Activated CD8-positive, alpha-beta T cell treated with anti-CD3 and anti-CD28 coated beads, Interleukin-2, amount 10 ng/mL, durations not matched to agents 7 days and 5 days (primary cell): ENCODE measurements at places on chromosomes 16 and 17. TPM values are rescaled to one million over a fixed set of nuclear protein-coding genes. Genes with fewer than 3 reads are reported as not detected.

RPL38 gene
- total RNA-seq = 1,020 TPM

DNA sequence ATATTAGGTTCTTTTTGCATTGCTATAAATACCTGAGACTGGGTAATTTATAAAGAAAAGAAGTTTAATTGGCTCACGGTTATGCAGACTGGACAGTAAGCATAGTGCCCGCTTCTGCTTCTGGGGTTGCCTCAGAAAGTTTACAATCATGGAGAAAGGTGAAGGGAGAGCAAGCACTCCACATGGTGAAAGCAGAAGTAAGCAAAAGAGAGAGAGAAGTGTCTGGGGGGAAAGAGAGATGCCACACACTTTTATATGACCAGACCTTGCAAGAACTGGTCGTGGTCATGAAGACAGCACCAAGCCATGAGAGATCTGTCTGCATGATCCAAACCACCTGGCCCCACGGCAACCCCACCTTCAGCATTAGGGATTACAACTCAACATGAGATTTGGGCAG, 45.4 kb downstream of the KCNJ16 start:
- H3K27me3 ChIP-seq = no peaks in the 10 kb centered on the region
- no peaks in the 10 kb centered on the region for H3K4me1 ChIP-seq
- H3K36me3 ChIP-seq = no peaks in the 10 kb centered on the region

DNA sequence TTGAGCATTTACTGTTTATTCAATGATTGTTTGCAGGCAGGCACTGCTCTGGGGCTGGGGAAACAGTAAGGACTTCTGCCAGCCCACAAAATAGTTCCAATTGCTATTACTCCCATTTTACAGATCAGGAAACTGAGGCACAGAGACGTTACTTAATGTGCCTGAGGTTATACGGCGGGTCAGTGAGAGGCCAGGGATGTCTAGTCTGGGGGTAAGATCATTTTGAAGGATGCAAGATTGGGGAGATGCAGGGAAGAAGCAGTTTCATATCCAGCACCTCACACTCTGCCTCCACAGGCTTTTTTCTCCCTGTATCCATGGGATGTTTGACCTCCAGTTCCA, 46.5 kb downstream of the ABAT start:
- H3K4me1 ChIP-seq = no peaks in the 10 kb centered on the region
- DNase-seq = no peak
- H3K27ac ChIP-seq = no peak overlapping the region
- H3K27me3 ChIP-seq = no peaks in the 10 kb centered on the region
- H3K4me3 ChIP-seq = no peak overlapping the region
- no peaks in the 10 kb centered on the region for H3K36me3 ChIP-seq

FMNL1 gene
- total RNA-seq = 395 TPM

GFAP gene
- not detected for total RNA-seq

- peak overlapping the region; percentile 98 for H3K27ac ChIP-seq
- peak overlapping the region; percentile 91 for H3K4me3 ChIP-seq
- H3K4me1 ChIP-seq = peaks cover 31% of the 10 kb centered on the region
- DNase-seq = peak; percentile 85
- H3K27me3 ChIP-seq = peaks cover 3% of the 10 kb centered on the region
Observed at GRCh38 chr17:45584092-45585036, 93.8 kb upstream of the PLEKHM1 start.

GRCh38 chr17:74307984-74308773, 17.8 kb upstream of the KIF19 start:
- no peak for DNase-seq
- peaks cover 4% of the 10 kb centered on the region for H3K27me3 ChIP-seq
- no peak overlapping the region for H3K4me3 ChIP-seq
- no peaks in the 10 kb centered on the region for H3K36me3 ChIP-seq

- no peak for DNase-seq
- H3K36me3 ChIP-seq = peaks cover 28% of the 10 kb centered on the region
- H3K4me1 ChIP-seq = peaks cover 15% of the 10 kb centered on the region
Observed at GRCh38 chr16:67961551-67961957, 6.9 kb downstream of the SLC12A4 start.

GPR179 gene
- not detected for total RNA-seq

- peaks cover 11% of the 10 kb centered on the region for H3K4me1 ChIP-seq
- peak; percentile 30 for DNase-seq
- no peak overlapping the region for H3K27ac ChIP-seq
- no peaks in the 10 kb centered on the region for H3K27me3 ChIP-seq
- H3K4me3 ChIP-seq = no peak overlapping the region
- no peaks in the 10 kb centered on the region for H3K36me3 ChIP-seq
Observed at GRCh38 chr16:12458591-12459358, 344.9 kb downstream of the CPPED1 start.

DNA sequence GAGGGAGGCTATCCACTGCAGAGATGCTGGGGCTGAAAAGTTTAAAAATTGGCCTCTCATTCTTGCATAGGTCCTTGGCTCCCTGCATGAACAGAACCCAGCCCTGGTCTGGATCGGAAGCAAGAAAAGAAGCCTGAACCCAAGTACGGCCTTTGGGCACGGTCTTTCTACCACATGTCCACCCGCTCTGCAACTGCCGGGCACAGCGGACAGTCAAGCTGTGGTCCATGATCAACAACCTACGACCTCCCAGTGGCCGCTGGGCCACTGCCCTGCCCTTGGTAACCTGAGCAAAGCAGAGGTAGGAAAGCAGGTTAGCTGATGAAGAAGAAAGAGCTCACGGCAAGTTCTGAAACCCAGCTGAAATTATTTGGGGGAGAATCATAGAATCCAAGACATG, 3.6 kb downstream of the ABCC12 start:
- peaks cover 4% of the 10 kb centered on the region for H3K4me1 ChIP-seq
- H3K27me3 ChIP-seq = peaks cover 8% of the 10 kb centered on the region
- DNase-seq = no peak
- H3K27ac ChIP-seq = no peak overlapping the region
- no peaks in the 10 kb centered on the region for H3K36me3 ChIP-seq

GRCh38 chr16:73546341-73546845, 498.5 kb upstream of the ZFHX3 start:
- H3K27ac ChIP-seq = no peak overlapping the region
- no peak for DNase-seq
- no peaks in the 10 kb centered on the region for H3K4me1 ChIP-seq
- H3K36me3 ChIP-seq = no peaks in the 10 kb centered on the region
- peaks cover 39% of the 10 kb centered on the region for H3K27me3 ChIP-seq

GRCh38 chr17:82908543-82909160, 68.8 kb upstream of the ZNF750 start:
- peaks cover 41% of the 10 kb centered on the region for H3K4me1 ChIP-seq
- peaks cover 42% of the 10 kb centered on the region for H3K36me3 ChIP-seq
- H3K27ac ChIP-seq = no peak overlapping the region
- H3K4me3 ChIP-seq = no peak overlapping the region
- H3K27me3 ChIP-seq = no peaks in the 10 kb centered on the region
- DNase-seq = no peak

DNA sequence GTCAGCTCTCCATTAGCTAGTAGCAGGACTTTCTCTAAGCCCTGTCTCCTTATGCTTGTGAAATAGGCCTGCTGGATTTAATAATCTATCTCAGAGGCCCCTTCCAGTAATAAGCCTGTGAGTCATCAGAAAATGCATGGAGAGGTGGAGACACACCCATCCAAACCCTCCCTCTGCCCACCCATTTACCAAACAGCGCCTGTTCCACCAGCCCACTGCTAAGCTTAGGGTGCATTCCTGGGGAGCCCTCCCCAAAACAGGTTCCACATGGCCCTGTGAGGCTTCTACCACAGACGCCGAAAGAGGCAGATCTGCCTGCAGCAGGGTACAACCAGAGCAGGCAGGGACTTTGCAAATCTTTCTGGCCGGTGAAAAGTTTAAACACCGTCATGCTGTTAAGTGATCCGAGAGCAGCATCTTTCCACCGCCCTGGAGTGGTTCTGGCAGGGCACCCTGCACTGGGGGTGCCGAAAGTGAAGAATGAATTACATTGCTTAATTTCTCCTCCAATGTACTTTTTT, 99.3 kb downstream of the GAS7 start:
- H3K4me1 ChIP-seq = peaks cover 2% of the 10 kb centered on the region
- no peak overlapping the region for H3K4me3 ChIP-seq
- no peak for DNase-seq

DNA sequence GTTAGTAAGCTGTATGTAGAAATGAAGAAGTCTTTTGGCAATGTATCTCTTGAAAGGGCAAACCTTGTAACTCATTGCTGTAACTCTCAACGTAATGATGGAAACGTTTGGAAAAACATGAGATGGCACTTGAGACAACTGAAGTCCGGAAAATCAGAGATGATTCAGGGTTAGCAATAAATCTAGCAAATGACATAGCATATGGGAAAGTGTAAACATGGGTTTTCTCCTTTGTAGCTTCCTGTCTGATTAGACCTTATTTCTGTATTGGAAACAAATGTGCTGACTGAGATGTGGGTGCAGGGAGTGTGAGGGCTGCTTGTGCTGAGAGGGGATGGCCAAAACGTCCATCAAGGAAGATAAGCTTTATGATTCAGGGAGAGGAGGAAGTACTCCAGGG, 110.7 kb upstream of the FAM20A start:
- H3K4me3 ChIP-seq = no peak overlapping the region
- DNase-seq = no peak
- H3K27ac ChIP-seq = no peak overlapping the region
- H3K4me1 ChIP-seq = no peaks in the 10 kb centered on the region
- H3K27me3 ChIP-seq = peaks cover 11% of the 10 kb centered on the region

DNA sequence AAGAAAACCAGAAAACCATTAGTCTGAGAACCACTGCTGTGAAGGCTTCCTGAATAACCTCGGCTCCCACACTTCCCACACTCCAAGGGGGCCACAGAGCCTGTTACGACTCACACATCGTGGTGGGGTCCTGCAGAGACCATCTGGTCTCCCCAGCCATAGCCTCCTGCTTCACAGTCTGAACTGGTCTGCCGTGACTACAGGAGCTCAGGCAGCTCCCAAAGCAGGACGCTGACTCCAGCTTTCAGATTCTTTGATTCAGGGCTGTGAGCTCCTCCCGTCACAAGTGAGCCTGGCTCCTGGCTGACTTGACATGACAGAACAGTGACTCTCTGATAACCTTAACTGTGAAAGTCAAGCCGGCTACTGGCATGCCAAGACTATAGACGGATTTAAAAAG, 37.8 kb downstream of the CYB5D2 start:
- H3K4me3 ChIP-seq = no peak overlapping the region
- peaks cover 75% of the 10 kb centered on the region for H3K36me3 ChIP-seq
- no peak for DNase-seq

DNA sequence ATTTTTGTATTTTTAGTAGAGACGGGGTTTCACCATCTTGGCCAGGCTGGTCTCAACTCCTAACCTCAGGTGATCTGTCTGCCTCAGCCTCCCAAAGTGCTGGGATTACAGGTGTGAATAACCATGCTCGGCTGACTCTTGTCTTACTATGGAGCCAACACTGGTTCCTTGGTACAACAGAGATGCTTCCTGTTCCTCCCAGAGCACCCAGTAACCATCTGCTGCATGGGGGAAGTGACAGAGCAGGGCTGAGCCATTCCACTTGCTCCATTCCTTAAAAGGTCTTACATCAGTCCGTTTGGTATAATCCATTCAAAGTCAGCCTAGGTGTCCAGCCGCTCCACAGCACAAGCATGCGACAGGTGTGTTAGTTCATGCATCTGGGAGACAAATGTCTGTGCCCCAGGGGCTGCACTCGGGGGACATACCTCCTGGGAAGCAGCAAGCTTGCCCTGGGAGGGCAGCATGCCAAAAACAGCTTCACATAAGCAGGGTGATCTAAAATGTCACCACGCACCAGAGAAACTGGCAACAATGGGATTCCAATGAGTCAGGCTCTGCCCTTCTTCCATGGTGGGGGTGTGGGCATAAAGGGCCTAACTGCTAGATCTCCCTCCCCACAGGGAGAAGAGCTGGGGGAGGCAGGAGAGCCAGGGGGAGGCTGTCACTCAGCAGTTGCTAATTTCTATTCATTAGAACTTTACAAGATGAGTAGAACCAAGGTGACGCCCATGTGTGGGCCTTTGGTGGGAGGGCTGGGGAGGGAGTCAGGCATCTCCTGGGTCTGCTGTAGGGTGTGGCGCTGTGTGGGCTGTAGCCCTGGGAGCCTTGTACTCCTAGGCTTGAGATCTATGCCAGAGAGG, 35.5 kb downstream of the PIPOX start:
- no peaks in the 10 kb centered on the region for H3K4me1 ChIP-seq
- no peak for DNase-seq
- H3K27me3 ChIP-seq = no peaks in the 10 kb centered on the region

DNA sequence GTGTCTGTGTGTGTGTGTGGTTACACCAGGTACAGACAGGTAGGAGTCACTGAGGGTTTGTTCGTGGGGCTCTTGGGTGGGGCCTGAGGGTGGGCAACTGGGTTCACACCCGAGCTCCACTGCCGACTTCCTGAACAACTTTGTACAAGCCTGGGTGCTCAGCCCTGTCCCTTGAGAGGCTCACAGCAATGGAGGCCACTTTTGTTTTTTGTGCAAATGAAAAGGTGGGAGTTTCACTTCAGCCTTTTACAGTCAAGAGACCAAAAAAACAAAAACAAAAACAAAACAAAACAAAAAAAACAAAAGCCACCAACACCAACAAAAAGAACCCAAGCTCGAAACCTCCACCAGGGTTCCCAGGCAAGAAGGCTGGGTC, 2.4 kb downstream of the RHBDF2 start:
- DNase-seq = no peak
- H3K4me1 ChIP-seq = peaks cover 77% of the 10 kb centered on the region
- peak overlapping the region; percentile 89 for H3K4me3 ChIP-seq
- no peaks in the 10 kb centered on the region for H3K27me3 ChIP-seq
- peaks cover 12% of the 10 kb centered on the region for H3K36me3 ChIP-seq

DNA sequence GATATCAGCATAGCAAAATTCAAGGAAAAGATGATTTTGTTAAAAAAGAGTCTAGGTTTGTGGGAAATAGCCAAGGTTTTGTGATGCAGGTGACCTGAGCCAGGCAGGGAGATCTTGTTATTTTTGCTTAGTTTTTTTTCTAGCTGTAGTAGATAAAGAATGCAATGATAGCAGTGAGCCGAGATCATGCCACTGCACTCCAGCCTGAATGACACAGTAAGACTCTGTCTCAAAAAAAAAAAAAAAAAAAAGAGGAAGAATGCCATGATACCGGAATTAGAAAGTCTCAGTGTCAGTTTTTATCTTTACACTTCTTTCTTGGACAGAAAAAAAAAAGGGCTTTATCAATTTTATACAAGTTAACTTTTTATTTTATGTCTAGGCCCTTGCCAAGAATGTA, 27.5 kb downstream of the TMEM238L start:
- no peak overlapping the region for H3K27ac ChIP-seq
- no peaks in the 10 kb centered on the region for H3K4me1 ChIP-seq
- DNase-seq = no peak
- H3K4me3 ChIP-seq = no peak overlapping the region
- H3K36me3 ChIP-seq = no peaks in the 10 kb centered on the region
- no peaks in the 10 kb centered on the region for H3K27me3 ChIP-seq

HS3ST2 gene
- not detected for total RNA-seq

DNA sequence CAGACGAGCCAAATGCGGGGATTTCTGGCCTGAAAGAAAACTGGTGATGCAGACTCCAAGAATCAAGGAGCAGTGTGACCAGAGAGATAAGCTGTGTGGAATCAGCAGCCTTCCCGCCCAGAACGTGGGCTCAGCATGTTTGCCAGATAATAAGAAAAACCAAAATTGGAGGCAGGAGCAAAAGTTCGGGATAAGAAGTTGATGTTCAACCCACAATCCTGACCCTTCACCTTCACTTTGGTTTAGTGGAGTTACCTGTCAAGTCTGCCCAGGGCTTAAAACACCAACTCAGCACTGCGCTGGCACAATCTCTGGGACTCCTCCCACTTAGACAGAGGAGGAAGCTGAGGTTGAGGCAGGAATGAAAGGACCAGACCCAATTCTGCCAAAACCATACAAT, 3.1 kb downstream of the SLC43A2 start:
- no peaks in the 10 kb centered on the region for H3K36me3 ChIP-seq
- H3K27ac ChIP-seq = no peak overlapping the region
- no peak for DNase-seq
- H3K27me3 ChIP-seq = peaks cover 17% of the 10 kb centered on the region
